ENCODE measurements at places on chromosomes 1 and 21. TPM values are rescaled to one million over a fixed set of nuclear protein-coding genes. Genes with fewer than 3 reads are reported as not detected.

PPFIA4 gene
- 15.0 TPM for total RNA-seq

GRCh38 chr1:221873673-221874072 is 131.8 kb upstream of the DUSP10 start:
- no peak for DNase-seq

MANEAL gene
- 1.8 TPM for total RNA-seq

CELA3B gene
- not detected for total RNA-seq

- no peak for DNase-seq
Measured at GRCh38 chr1:222653178-222653827, 35.4 kb downstream of the MIA3 start.

BGLAP gene
- total RNA-seq, result 8.7 TPM

Measured in sigmoid colon (tissue), 7 donors.